Suprapubic skin (tissue), 4 donors: ENCODE measurements at places on chromosomes 16 and 17. TPM values are rescaled to one million over a fixed set of nuclear protein-coding genes. Genes with fewer than 3 reads are reported as not detected.

PDE6G gene
- total RNA-seq = not detected

HOXB1 gene
- total RNA-seq = not detected

PNMT gene
- total RNA-seq = 1.4 TPM

EIF3C gene
- total RNA-seq = 235 TPM

CA7 gene
- not detected for total RNA-seq

OR2C1 gene
- total RNA-seq = 0.34 TPM
